Activated CD4-positive, alpha-beta T cell treated with anti-CD3 and anti-CD28 coated beads, Interleukin-2, amount 10 ng/mL, durations not matched to agents 7 days and 5 days (primary cell): ENCODE measurements at places on chromosomes 6 and 20.

- DNase-seq, result no peak
Measured at GRCh38 chr20:10111139-10111958, 76.6 kb downstream of the ANKEF1 start.

DNA sequence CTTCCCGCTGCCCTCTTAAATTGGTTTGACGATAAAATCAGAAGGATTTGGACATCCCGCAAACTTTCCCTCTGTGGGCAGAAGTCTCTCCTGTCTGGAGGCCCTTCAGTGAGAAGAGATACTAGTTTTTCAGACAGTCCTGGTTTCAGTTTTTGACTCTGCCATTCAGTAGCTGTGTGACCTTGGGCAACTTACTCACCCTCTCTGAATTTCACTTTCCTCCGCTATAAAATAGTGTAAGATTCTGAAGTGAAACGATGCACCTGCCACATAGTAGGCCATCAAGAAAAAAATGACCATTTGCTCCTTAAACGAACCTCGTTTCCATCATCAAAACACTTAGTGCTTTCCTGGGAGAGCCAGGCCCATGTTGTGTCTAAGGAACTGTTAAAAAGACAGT, 97.2 kb downstream of the LINC00237 start:
- DNase-seq, result no peak

- DNase-seq, result no peak
Measured at GRCh38 chr6:90183587-90184333, 112.9 kb downstream of the BACH2 start.

DNA sequence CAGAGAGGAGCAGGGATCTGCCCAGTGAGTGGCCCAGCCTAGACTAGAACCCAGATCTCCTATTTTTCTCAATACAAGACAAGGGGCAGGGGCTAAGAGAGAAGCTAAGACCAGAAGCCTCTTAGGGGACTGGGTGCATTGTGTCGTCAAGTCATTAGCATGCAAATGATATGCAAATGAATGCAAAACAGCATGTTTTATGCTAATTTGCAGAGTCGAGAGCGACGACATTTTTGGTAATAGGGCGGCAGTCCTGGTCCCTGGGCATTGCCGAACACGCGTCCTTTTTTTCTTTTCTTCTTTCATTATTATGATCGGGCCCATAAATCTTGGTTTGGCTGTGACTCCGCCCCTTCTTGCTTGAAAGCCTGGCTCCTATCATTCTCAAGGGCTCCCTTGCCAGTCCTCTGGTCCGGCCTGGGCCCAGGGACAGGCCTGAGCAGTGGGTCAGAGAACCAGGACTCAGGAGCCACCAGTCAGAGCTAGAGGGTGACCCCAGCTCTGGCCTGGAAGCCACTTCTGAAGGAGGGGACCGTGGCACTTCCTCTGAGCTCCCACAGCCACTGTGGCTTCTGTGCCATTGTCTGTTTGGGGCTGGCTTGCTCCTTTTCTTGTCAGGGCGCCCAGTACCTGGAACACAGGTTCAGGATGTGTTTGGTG, 32.0 kb upstream of the SCRT2 start:
- no peak for DNase-seq

DNA sequence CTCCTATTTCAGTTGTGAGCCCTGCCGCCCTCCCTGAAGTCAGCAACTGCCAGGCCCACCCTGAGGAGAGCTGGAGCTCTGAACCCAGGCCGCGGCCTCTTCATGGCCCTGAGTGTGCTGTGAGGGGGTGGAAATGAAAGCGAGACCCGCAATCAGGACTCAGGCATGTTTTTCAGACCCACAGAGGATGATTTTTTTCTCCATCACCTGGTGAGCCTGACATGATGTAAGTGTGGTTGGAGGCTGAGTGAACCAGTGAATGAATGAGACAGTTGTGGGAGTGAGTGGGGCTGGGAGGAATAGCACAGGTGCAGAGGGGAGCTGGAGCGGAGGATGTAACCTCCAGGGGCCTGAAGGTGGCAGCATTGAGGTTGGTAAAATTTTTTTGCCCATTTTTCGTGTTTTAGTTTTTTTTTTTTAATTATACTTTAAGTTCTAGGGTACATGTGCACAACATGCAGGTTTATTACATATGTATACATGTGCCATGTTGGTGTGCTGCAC, 18.3 kb downstream of the RAET1L start:
- DNase-seq, result peak; percentile 44

DNA sequence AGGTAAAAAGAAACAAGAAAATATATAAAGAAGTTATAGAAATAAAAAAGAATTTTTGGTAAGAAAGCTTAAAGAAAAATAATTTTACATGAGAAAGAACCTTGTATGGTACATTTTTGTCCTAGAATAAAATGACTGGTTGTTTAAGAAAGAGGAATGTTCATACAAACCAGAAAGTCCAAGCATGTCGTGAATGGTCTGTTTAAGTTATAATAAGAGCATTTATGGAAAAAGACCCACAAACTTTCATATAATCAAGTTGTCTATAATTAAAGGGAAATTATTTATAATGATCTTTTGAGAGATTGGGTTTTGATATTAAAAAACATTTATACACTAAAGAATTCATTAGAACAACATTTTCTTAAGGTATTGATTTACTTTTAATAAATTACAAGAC, 27.8 kb upstream of the FAM110A start:
- no peak for DNase-seq
